ENCODE measurements at places on chromosomes 5 and 9. TPM values are rescaled to one million over a fixed set of nuclear protein-coding genes. Genes with fewer than 3 reads are reported as not detected.
A peak's percentile ranks its signal among the peaks of the same experiment; 100 is the strongest.

- no peak for DNase-seq
Observed at GRCh38 chr5:11524188-11524587, 380.1 kb downstream of the CTNND2 start.

PCDHB7 gene
- 0.67 TPM for total RNA-seq

IGFBPL1 gene
- total RNA-seq: 0.30 TPM

PCDHA10 gene
- 0.30 TPM for total RNA-seq

GRCh38 chr9:134517069-134517680 lies 124.4 kb upstream of the COL5A1 start:
- no peak for DNase-seq

SLC46A2 gene
- 0.16 TPM for total RNA-seq

SSBP2 gene
- 102 TPM for total RNA-seq

- DNase-seq: no peak
Observed at GRCh38 chr9:32741706-32742105, 41.6 kb upstream of the TMEM215 start.

EPB41L4A gene
- 18.0 TPM for total RNA-seq

GRCh38 chr9:36665387-36665786 lies 92.7 kb downstream of the MELK start:
- no peak for DNase-seq

- DNase-seq: no peak
Observed at GRCh38 chr5:89597878-89598277, 714.9 kb upstream of the MEF2C start.

MINAR2 gene
- not detected for total RNA-seq

DNA sequence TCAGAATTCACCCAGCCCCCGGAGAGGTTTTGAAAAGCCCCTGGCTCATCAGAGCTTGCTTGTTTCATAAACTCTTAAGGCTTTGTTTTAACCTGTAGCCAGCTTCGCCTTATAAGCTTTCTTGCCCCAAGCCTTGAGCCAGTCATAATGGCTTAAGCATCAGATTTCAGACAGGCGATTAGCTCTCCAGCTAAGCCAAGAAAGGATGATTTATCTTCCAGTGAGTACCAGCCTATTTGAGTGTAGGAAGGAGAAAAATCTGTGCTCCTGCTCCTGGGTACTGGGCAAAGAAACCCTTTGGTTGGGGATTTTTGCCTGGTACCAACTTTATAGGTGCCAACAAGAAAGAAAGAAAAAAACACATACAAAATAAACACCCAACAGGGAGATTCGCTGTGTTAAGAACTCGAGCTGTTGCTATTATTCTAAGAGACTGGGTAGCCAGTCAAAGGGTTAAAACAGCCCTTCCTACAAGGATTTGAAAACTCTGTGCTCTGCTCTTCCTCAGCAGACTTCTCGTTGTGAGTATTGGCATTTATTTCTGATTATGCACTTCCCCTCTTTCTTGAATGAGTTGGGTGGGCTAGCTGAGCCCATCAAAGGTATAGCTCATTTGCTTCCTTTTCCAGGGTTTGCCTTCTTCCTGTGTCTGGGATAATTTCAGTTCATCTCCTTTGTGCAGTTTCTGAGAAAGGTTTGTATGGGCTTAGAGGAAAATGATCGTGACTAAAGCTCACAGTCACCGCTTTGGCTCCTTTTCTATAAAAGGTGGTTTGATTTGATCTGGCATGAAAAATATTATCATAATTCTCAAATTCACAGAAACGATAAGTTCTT lies 157.2 kb upstream of the DMRT1 start:
- DNase-seq: no peak

DNA sequence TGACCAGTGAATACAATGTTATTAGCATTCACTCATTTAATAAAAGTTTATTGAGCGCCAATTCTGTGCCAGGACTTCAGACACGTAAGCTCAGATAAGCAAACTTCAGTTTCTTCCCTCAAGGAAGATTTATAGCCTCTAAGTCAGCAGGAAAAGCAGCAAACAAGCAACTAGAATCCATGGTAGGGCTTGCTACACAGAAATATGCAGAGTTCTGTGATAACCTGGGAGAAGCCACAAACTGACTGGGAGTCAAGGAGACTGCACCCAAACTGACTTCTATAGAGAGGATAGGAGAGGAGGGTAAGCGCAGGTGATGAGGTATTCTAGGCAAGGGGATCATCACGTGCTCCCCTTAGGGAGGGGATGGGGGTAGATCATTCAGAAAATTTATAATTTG lies 1.4 kb upstream of the OGN start:
- DNase-seq: no peak

DNA sequence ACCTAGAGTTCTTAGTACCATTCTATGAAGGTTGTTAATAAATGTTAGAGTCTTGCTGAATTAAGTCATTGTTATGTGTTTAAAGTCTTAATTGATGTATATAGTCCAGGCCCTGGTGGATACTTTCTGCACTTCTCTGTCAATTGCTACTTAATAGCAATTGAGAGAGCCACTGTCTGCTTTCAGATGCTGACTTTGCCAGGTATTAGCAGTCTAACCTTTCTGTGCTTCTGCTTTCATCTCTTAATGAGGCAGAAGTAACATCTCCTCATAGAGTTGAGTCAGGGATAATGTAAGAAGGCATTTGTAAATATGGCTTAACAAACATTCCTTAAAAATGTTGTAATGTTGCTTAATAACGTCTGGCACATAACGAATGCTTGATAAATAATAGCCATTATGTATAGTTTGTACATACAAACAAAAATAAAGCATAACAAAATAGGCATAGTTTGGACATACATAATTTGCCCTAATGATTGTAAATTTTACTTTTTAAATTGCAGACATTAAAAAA lies 28.3 kb downstream of the RASGRF2 start:
- DNase-seq: no peak

- DNase-seq: no peak
Observed at GRCh38 chr5:81838307-81838906, 87.5 kb upstream of the SSBP2 start.

ZDHHC11B gene
- total RNA-seq: 5.5 TPM

GRCh38 chr5:41264019-41264418 lies 50.7 kb upstream of the C6 start:
- DNase-seq: no peak

DNA sequence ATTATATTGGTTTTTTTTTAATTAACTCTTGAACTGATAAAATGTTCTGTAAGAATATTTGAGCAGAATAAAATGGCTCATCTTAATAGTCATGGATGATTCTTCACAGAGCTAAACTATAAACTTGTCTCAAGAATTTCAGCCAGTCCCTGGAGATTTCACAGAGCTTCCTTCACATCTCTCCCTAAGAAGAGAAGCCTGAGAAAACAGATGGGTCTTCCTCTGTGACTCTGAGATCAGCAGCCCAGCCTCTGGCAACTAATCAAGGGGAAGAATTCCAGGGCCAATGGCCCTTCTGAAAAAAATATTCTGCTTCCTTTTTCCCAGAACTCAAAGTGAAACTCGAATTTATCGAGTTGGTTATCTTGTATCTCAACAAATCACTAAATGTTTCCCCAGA lies 122.2 kb upstream of the ITGA1 start:
- no peak for DNase-seq

- no peak for DNase-seq
Observed at GRCh38 chr9:89804766-89805531, 200.1 kb downstream of the GADD45G start.

MPDZ gene
- total RNA-seq: 97.3 TPM

GRCh38 chr5:163105456-163105855 lies 331.9 kb upstream of the CCNG1 start:
- no peak for DNase-seq

GRCh38 chr5:139975942-139976341 lies 67.2 kb downstream of the NRG2 start:
- DNase-seq: no peak

GRCh38 chr9:121725008-121725775 lies 73.8 kb downstream of the DAB2IP start:
- peak; percentile 95 for DNase-seq

GRCh38 chr5:143235423-143235822 lies 168.1 kb downstream of the NR3C1 start:
- no peak for DNase-seq

GRCh38 chr5:10140195-10140973 lies 109.3 kb downstream of the ATPSCKMT start:
- no peak for DNase-seq

DNA sequence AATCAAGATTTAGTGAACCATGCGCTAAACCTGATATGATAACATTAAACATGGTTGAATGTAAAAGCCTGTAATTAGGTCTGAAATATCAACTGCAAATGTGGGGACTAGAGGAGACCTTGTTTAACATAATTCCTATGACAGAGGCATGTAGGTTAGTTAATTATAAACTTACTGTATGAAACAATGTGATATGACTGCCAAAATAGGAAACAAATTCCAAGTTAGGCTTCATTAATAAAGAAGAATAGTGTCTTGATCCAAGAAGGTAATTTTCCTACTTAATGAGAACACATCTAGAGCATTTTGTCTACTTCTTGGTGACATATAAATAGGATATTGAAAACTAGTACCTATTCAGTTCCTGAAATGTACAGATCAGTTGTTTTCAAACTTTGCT lies 136.2 kb upstream of the TARS1 start:
- no peak for DNase-seq

- no peak for DNase-seq
Observed at GRCh38 chr9:37167456-37168047, 47.2 kb downstream of the ZCCHC7 start.

DNA sequence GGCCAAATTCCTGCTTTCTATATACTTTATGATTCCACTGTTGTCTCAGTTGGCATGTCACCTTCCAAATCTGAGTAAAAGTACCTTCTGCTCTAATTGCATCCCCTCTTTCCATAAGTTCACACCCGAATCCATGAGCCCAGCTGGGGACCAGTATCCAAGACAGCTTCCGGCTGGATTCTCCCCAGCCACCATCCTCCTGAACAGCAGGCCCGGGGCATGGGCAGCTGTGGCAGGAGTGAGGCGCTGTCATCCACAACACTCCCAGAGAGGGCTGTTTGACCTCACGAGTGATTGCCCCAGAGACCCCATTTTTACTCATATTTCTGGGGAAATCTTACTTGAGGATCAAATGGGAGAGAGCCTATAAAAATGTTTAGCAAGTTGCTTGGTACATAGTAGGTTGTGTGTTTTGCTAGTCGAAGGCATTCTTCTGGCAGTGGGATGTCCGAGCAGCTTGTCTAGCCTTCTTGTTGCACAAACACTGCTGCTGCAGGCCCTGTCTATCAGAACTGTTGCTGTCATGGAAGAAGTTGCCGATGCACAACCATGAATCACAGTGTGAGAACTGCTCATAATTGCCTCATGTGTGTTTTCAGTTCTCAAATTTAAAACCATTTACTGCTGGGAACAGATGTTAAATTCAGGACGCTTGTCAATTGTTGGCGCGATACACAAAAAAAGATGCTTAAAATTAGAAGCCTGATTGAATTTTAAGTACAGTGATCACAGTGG lies 93.8 kb downstream of the HSPA4 start:
- no peak for DNase-seq

DNA sequence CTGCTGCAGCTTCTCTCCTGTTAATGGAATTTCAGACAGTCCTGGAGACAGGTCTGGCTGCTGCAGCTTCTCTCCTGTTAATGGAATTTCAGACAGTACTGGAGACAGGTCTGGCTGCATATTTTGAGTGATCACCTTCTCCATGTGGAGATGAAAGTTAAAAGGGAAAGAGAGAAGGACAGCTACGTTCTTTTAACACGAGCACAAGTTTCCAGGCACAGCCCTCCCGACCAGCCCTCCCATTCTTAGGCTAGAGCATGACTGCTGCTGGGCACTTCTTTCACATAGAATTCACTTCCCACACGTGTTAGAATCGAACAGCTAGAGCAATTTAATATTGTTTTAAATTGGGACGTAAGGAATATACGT lies 133.3 kb upstream of the DMRT1 start:
- no peak for DNase-seq
